Activated CD4-positive, alpha-beta T cell treated with anti-CD3 and anti-CD28 coated beads for 4 hours (primary cell): ENCODE measurements at places on chromosomes 2 and 18.
A peak's percentile ranks its signal among the peaks of the same experiment; 100 is the strongest.

DNA sequence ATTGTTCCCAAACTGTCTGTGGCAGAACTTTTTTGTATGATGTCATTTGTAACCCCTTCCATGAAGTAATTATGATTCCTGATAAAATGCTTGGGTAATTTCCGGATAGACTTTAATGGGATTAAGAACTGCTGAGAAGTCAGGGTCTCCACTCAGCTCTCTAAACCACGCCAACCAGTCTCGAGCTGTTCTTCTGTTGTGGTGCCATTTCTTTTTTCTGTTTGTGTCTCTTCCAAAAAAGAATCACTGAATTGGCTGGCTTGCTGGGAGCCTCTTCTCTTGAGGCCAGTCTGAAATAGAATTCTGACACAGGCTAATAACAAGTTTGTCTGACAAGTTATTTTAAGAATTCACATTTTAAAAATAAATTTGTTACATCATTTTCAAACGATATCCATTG lies 198.9 kb downstream of the BCL2 start:
- no peak for DNase-seq

GRCh38 chr18:14912967-14913366 lies 165.0 kb downstream of the ANKRD30B start:
- DNase-seq, result no peak

- DNase-seq, result peak; percentile 22
Observed at GRCh38 chr2:55616551-55617174, 759 bp downstream of the PPP4R3B start.

DNA sequence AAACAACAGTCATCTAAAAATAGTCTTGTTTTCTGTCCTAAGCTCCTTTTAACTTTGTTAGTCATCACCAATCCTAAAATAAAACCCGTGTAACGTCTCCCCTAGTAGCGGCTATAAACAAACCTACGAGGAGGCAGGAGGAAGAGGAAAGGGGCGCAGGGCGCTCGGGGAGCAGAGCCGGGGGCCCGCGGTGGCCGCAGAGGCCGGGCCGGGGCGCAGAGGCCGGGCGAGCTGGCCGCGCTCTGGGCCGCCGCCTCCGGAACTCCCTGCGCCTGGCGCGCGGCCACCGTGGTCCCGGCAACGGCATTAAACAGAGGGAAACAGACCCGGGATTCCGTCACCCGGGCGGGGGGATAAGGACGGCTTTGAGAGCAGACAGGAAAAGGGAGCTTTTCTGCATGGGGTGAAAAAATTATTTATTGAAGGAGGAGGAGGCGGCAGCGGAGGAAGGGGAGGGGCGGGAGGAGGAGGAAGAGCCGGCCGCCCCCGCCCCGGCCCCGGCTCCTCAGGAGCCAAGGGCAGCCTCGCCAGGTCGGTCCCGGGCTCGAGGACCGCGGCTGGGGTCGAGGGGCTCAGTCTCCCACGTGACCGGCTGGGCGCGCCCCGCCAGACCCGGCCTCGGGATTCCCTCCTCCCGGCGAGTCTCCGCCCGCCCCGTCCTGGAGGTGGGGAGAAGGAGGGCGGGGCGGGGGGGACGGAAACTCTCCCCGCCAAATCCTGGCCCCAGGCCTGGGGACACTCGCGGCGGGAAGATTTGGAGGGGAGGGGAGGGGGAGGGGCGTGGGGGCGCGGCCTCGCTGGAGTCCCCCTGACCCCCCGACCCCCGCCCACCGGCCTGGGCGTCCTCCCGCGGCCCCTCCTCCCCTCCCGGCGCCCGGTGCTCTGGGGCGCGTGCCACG lies 1.8 kb upstream of the NFATC1 start:
- DNase-seq, result no peak

GRCh38 chr2:167822690-167823465 lies 424.5 kb downstream of the STK39 start:
- DNase-seq, result no peak

GRCh38 chr2:144290276-144290675 lies 229.6 kb downstream of the ZEB2 start:
- DNase-seq, result no peak

DNA sequence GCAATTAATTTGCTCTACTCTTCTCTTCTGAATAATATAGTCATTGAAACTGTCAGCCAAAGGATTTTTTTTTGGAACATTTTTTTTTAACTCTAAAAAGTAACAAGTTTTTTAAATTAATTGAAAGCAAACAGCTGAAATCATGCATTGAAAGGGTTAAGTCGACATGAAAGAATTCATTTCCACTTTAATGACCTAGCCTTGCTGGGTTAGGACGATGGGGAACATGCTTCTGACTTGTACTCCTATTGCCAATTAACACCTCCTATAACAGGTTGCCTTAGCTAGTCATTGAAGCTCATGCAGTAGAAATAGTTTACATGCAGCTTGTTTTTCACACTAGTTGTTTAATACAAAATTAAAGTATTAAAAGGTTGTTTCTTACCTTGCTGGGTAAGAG lies 47.8 kb downstream of the PSMD14 start:
- no peak for DNase-seq
